ENCODE measurements at places on chromosomes 13 and 19.

DNA sequence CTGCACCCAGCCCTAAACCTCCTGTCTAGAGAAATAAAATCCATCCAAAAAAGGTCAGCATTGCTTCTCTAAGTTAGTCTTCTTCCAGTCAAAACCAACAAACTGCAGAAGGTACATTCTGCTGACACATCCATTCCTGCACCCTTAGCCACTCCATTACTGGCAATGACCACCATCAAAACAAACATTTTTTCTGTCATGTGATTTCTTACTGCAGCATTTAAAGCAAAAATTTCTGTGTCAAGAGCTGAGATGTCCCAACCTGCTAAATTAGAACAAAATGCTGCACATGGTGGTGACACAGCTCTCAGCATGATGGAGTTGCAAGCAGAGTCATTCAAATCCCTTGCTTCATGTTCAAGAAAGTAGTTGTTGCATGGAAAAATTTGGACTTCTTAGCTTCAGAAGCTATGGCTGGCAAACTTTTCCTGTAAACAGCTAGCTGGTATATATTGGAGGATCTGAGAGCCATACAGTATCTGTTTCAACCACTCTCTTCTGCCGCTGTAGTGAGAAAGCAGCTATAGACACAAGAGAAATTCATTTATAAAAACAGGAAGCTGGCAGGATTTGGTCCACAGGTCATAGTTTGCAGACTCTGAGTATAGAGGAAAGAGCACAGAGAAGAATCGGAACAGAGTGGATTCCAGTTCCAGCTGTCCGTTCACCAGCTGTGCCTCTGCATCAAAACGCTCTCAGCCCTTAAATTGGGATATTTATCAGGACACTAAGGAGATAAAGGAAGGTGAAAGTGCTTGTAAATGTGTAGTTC lies 17.4 kb downstream of the RUBCNL start:
- DNase-seq: peak; percentile 91

DNA sequence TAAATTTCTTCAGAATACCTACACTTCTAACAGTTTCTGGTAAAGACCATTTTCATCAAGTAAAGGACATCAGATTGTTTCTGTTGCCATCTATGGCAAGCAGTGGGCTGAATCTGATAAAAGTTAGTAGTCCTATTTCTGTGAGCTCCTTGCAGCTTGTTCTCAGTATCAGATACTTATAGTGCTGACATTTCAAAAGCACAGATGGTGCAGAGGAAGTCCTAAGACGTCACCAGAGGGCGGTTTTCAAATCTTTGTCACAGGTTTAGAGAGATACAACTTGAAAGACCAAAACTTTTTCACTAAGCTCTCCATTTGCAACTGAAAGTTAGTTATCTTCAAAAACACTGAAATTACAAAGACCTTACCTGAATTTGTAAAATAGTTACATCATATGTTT lies 719.8 kb downstream of the SLITRK1 start:
- DNase-seq: peak; percentile 12

DNA sequence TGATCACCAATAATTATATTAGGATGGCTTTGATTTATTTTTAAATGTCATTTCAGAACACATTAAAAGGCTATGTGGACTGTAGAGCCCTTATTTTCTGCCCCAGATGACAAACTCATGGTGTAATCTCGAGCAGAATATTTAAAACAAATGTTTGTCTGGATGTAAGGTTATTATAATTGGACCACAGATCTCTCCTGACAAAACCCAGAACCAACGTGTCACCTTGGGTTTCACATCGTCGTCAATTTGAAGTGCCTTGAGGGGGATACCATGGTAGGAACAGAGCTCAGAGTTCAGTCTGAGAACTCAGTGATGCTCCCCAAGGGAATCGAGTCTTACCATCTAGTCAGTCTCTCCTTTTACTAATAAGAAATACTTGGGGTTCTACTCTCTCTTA lies 2.8 kb downstream of the SACS start:
- no peak for DNase-seq

DNA sequence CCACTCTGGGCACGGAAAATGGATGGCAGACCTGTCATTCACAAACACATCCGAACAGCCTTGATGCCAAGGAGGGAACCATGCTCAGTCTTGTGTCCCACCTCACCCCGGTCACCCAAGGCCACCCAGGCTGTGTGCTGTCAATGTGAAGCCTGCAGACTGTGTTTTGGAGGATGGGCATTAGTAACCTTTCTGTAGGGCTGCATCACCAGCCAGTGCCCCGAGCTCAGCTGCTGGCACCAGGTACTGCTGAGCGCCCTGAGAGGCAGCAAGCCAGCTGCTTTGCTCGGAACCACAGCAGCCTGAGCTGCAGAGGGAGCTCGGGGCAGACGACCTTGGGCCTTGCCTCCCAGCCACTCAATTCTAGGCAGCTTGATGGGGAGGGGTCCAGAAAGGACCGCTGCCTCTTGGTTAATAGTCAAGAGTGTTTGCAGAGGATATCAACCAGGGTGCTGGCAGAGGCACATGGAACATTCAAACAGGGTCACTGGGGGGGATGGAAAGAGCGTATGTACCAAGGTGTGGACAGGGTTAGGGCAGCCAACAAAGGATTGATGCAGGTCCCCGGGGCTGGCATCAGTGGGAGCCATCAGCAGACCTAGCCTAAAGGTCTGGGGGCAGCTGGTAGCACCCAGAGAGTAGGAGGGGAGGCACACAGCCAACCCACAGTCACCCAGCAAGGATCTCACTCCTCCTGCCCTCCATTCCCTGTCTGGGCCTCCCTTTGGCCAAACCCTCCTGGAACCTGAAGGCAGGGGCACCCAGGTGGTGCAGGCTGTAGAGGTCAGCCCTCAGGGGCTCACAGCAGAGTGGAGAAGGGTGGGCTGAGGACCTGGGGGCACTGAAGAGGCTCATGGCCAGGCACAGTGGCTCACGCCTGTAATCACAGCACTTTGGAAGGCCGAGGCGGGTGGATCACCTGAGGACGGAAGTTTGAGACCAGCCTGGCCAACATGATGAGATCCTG lies 8.1 kb downstream of the VSTM2B start:
- DNase-seq: no peak

GRCh38 chr19:16645140-16645539 lies 14.8 kb downstream of the SMIM7 start:
- no peak for DNase-seq

DNA sequence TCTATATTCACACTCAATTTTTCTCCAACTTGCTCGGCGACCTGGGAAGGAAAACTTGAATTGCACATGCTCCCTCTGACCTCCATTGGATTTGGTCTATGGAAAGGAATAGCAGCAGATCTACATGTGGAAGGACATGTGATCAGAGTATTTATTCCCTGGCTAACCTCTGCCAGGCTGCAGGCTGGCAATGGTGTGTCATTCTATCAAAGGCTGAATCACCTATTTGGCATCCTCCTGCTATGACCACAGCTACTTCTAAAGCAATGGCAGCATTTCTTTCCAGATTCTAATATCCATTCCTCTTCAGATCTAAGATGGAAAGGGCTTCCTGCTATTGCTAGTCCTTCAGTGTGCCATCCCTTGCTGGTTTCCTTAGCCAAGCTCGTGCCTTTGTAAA lies 144.3 kb upstream of the FREM2 start:
- no peak for DNase-seq

GRCh38 chr13:44147648-44148047 lies 226.0 kb upstream of the SERP2 start:
- DNase-seq: no peak

- no peak for DNase-seq
Measured at GRCh38 chr13:113791226-113791625, 32.2 kb downstream of the TMEM255B start.

DNA sequence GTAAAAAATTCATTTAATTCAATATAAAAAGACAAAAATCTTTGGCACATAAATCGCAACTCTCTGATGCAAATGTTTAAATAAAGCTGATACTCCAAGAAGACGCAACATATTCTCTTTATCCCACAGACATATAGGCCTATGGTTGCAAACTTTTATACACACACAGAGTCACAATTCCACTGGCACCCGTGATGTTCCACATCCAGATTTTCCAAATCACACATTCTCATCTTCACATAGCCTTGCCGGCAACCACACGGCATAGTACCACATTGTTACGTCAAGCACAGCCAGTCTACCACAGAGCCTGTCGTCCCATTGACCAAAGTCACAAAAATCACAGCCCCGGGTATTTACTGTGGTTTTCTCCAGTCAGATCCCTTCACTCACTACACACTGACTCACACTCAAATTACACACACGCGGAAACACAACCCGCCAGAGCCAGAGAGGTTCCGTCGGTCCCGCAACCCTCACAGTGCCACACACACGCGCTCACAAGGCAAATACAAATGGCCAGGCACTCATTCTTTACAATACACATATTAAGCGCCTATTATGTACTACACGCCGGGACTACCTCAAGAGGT lies 546 bp upstream of the ZNF546 start:
- DNase-seq: peak; percentile 55

GRCh38 chr19:46193678-46194077 lies 35.9 kb upstream of the IGFL1 start:
- DNase-seq: no peak

GRCh38 chr19:13016245-13016627 lies 21.0 kb downstream of the NFIX start:
- DNase-seq: no peak

GRCh38 chr19:19486343-19487076 lies 28.8 kb downstream of the TSSK6 start:
- no peak for DNase-seq

- no peak for DNase-seq
Measured at GRCh38 chr13:34567597-34567996, 374.5 kb upstream of the NBEA start.

DNA sequence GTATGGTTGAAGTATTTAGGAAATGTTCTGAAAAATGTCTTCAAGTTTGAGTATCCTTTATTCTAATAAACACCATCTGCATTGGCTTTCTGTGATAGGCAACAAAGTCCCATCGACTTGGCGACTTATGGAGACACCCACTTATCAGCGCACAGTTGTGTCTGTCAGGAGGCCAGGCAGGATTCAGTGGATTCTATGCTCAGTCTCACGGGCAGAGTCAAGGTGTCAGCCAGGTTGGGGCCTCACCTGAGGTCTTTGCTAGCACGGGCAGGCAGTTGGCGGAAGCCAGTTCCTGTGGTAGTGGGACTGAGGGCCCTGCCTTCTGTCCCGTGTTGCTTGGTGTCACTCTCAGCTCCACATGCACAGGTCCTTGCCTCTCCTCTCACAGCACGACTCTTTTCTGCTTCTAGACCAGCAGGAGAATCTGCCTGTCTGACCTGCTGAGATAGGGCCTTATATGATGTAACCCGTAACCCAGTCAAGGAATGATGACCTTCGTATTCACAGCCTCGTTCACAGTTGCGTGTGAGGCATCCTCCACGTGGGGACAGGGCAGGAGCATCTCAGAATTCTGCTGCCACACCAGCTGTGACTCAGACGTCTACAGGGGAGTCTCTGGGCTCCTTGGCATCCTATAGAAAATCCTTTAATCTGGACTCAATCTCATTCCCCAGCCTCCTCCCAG lies 10.0 kb downstream of the CUL4A start:
- DNase-seq: peak; percentile 53

DNA sequence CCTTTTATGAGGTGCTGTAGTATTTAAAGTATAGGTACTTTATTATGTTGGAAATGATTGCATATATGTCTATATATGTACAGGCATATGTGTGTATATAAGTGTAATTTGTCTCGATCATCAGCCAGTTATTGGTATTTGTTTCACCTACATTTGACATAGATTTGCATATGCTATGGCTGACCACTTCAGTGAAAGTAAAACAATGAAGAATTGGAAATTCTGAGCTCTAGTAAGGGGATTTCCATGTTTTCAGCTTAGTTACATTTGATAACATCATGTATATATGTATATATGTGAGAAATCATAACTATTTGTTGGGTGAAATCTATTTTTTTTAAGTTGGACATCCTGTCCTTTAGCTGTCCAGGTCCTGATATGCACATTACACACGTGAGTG lies 1303.9 kb downstream of the EFNB2 start:
- DNase-seq: no peak

DNA sequence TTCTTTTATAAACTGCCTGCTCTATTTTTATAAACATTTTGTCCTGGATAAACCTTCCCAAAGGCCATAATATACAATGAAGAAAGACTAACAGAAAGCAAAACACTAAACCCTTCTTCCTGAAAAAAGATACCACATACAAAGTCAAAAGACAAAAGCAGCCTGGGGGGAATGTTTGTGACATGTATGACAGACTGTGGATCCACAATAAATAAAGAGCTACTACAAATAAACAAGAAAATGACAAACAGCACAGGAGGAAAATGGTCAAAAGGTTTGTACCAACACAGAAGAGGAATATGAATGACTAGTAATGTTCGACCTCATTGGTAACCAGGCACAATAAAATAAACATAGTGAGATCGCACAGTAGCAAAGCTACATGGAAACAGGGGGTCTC lies 19.8 kb downstream of the AP2S1 start:
- no peak for DNase-seq

GRCh38 chr13:101398191-101398590 lies 18.1 kb downstream of the NALCN start:
- DNase-seq: peak; percentile 57

GRCh38 chr13:109973279-109973678 lies 186.9 kb upstream of the IRS2 start:
- DNase-seq: no peak

- no peak for DNase-seq
Measured at GRCh38 chr13:112704308-112705145, 14.7 kb downstream of the ATP11A start.

GRCh38 chr19:6048793-6049405 lies 61.4 kb downstream of the RFX2 start:
- DNase-seq: peak; percentile 79

DNA sequence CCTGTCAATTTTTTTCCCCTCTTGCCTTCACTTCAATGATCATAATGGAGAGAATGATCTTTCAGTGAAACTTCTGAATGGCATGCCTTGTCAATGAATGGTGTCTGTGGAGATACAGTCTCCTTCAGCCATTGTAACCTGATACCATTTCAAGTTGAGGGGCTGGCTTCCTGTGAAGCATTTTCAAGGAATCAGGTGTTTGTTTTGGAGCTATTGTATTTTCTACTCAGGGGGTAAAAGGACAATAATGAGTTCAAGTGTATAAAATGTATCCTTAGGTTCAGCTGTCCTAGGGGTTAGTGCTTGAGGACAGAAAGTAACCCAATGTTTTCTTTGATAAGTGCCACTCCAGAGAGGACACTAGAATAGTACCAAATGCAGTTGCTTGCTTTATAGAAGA lies 23.8 kb upstream of the CBY2 start:
- no peak for DNase-seq

GRCh38 chr19:13007292-13008045 lies 12.2 kb downstream of the NFIX start:
- no peak for DNase-seq

GRCh38 chr13:30561511-30561910 lies 56.2 kb upstream of the USPL1 start:
- no peak for DNase-seq

DNA sequence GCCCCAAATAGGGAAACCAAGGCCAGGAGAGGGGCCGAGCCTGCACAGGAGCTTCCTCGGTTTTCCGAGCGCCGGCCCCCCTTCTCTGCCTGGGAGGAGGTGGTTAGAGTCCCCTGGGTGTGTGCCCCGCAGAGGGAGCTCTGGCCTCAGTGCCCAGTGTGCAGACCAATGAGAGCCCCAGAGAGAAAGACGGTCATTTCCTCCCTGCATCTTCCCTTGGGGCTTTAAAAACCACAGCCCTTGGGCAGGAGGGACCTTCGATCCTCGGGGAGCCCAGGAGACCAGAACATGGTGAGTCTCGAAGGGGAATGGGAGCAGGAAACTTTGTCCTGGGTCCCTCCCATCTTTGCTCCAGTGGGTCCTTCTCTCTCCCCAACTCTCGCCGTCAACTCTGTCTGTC lies at the start of gene C5AR1:
TSS of gene C5AR1 (plus strand) at position 254 of the 400 bp plus-strand sequence. CDS start at position 289, 35 bp downstream.
- peak; percentile 43 for DNase-seq

GRCh38 chr13:98537306-98537705 lies 39.6 kb downstream of the STK24 start:
- no peak for DNase-seq

GRCh38 chr19:10454267-10454666 lies 33.9 kb downstream of the PDE4A start:
- DNase-seq: peak; percentile 18

Data from cardiac fibroblast (primary cell).